ENCODE measurements at places on chromosomes 2 and 18.
A peak's percentile ranks its signal among the peaks of the same experiment; 100 is the strongest.

DNA sequence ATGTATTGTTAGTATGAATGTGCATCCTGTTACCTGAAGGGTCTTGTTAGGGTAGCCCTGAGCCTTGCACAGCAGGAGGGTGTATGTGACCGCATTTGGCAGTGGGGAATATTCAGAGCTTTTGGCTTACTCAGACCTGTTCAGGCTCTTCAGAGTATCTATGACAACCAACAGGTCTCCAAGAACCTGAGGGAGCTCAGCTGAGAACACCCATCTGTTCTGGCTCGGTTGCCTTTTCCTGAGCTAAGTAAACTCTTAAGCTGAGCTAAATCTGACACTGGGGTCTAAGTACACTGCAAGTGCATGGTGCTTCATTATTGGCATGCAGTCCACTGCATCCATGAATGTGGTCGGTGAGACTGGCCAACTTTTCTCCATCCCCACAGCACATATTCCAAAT lies 92.4 kb upstream of the CHST9 start:
- no peak for DNase-seq

DNA sequence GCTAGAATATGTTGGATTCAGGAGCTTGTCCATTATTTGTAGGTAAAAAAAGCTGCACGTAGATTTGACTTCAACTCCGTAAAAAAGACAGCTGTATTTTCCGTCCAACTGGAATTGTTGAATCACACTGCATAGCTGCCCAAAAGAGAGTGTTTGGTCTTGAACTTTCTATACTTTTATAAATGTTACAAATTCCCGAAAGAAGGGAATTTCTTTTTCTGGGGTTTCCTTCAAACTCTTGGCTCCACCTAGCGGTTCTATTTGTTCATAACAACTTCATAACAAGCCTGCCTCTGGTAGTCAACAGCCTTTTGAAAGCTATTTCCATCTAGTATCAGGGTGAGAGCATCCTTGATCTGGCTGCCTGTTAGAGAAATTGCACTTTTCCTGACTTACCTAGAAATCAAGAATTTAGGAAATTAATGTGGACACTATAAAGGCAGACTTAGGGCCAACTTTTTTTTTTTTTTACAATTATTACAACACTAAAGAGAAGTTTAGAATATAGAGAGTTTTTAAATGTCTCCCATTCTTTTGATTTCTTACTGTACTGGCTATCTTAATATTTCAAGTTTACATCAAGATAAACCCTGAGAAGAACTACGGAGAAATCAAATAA lies 48.1 kb downstream of the TMEM185B start:
- DNase-seq = peak; percentile 84

- DNase-seq = no peak
Observed at GRCh38 chr2:148888003-148888501, 13.0 kb downstream of the KIF5C start.

- no peak for DNase-seq
Observed at GRCh38 chr2:168585700-168586099, 129.6 kb downstream of the CERS6 start.

- DNase-seq = no peak
Observed at GRCh38 chr2:218952160-218952559, 7.3 kb upstream of the CDK5R2 start.

- DNase-seq = no peak
Observed at GRCh38 chr2:200861617-200862155, 2.8 kb downstream of the CLK1 start.

DNA sequence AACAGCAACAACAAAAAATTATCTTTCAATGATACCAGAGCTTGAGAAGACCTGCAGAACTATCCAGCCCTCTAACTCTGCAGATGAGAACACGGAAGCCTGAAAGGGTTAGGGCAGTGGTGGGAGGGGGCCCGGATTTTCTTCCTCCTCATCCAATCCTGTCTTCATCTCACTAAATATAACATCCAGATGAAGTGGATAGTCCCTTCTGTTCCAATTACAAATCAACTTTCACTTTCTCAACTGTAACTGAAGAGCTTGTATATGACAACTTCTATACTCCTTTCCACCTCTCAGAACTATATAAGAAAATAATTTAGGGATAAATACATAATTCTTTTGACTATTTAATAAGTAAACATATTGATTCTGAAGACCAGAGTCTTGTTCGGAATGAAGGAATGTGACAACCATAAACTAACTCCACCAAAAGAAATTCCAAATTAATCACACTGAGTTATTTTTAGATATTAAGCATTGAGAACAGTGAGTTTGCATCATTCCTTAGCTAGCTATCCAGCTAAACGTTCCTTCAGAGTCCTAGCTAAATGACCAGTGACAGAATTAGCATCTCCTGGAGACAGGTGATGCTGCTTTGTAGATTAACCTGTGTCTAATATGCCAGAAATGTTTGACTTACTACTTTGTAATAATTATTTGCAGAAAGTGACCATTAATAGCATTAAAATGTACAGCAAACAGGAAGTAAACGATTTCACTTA lies 32.7 kb downstream of the SFT2D3 start:
- no peak for DNase-seq

- DNase-seq = no peak
Observed at GRCh38 chr2:217623281-217623912, 379.4 kb downstream of the TNS1 start.

DNA sequence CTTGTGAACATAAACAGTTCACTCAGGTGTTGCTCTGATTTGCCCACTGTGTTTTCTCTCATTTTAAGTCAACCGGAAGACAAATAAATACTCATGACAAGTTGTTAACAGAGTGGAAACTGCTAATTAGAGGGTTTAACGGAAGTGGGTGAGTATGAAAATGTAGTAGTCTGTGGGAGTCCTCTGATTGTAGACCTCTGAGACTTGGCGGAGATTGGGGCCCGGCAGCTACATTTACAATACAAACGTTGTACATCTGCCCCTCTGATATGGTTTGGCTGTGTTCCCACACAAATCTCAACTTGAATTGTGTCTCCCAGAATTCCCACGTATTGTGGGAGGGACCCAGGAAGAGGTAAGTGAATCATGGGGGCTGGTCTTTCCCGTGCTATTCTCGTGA lies 107.3 kb upstream of the FAM98A start:
- DNase-seq = no peak

GRCh38 chr2:100902817-100903405 lies 83.0 kb downstream of the NPAS2 start:
- DNase-seq = peak; percentile 97

DNA sequence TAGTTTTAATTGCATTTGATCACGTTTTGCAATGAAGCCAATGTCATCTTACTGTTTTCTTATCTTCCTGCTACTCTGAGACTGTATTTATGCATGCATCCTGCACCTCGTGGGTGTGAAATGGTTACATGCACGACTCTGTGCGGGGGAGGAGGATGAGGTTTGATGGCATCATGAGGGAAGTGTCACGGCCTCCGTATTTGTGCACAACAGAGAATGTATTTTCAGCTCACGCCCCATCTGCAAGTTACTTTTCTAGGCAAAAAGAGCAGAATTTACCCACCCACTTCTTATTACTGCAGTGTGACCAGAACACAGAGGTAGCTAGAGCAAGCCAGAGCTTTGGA lies 145.1 kb downstream of the TDRD15 start:
- DNase-seq = no peak

DNA sequence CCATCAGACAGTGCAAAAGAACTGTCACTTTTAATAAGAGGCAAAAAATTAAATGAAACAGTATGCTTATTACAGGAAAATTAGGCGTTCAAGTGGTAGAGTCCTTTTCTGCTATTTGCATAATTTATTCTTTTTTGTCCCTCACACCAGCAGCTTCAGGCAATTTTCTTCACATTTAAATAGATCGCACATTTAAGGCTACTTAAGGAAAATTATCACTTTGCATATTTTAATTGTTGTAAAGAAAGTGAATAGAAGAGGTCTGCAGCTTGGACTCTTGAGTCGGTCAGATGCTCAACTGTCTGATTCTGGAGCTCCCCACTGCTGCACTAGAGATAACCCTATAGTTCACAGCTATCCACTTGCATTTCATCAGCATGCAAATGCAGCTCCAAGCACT lies 141.3 kb downstream of the FIGN start:
- no peak for DNase-seq

- no peak for DNase-seq
Observed at GRCh38 chr18:55323051-55323994, 264.7 kb downstream of the TCF4 start.

DNA sequence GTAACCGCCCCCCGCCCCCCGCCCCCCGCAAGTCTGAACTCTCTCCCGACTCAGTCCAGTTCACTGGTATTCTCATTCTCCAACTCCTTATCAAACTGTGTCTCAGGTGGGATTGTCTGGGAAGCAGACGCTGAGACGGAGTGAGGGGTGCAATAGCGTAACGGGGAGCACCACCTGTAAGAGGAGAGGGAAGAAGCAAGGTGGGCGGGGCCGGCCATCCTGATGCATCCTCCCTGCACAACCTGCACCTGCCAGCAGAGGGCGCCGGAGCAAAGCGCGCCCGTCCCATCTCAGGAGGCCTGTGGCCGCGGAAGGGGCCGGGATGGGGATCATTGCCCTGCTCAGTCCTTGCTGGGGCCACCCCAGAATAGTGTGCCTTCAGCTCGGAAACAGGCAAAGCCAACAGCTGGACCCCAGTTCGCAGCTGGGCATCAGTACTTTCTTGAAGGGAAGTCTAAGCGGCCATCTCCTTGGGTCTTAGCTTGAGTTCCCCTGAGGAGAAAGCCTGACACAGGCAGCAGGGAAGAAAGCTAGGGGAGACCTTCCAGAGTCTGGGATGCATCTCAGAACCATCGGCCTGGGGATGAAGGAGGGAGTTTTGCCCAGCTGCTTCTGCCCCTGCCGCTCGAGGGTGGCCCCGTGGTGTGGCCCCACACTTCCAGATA lies 208.0 kb downstream of the TFCP2L1 start:
- peak; percentile 81 for DNase-seq

DNA sequence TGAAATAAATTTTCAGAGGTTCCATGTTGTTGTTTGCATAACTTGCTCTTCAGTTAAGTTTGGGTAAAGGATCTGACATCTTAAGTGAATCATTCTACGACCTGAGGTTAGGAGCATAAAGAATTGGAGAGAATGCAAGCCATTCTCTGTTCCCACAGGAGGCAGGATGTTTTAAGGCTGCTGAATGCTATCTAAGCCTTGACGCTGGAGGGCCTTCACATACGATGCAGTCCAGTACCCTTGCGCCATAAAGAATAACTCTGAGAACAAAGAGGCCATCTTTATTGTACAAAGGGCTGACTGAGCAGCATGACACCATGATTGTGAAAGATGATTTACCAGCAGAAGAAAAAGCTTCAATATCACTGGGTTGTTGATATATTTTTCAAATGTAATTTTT lies 198.4 kb downstream of the NYAP2 start:
- DNase-seq = no peak

GRCh38 chr2:152559008-152559407 lies 158.3 kb downstream of the PRPF40A start:
- DNase-seq = no peak

DNA sequence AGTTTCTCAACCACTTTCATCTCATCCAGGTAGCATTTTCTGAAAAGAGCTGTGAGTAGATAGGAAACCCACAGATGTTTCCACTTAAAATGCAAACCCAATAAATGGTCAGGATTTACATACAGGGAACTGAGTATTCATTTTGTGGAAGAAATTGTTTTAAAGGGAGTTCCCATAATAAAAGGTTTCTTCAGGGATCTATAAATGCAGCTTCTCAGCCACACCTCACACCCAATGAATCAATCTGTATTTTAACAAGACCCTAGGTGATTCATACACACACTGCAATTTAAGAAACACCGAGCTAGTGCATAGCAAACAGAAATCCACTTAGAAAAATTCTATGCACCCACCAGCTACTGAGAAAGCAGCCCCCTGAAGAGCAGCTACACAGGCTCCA lies 140.1 kb upstream of the ACAA2 start:
- DNase-seq = no peak

- DNase-seq = peak; percentile 93
Observed at GRCh38 chr2:173210270-173211196, 134.9 kb downstream of the MAP3K20 start.

DNA sequence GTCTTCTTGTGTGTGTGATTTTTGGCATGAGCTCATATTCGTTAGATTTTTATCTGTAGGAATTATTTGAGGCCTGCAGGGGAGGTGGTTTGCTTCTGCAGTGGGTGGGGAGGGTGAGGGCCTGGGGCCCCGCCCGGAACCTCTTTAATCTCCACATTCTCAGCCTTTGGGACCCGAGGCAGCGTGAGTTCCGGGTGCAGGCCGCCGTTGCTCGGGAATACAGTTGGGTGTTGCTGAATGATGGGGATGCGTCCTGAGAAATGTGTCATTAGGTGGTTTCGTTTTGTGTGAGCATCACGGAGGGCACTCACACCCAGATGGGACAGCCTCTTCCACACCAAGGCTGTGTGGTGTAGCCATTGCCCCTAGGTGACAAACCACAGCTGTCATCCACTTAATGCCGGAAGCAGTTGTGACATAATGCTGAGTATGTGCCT lies 13.7 kb upstream of the GAL3ST2 start:
- DNase-seq = peak; percentile 48

DNA sequence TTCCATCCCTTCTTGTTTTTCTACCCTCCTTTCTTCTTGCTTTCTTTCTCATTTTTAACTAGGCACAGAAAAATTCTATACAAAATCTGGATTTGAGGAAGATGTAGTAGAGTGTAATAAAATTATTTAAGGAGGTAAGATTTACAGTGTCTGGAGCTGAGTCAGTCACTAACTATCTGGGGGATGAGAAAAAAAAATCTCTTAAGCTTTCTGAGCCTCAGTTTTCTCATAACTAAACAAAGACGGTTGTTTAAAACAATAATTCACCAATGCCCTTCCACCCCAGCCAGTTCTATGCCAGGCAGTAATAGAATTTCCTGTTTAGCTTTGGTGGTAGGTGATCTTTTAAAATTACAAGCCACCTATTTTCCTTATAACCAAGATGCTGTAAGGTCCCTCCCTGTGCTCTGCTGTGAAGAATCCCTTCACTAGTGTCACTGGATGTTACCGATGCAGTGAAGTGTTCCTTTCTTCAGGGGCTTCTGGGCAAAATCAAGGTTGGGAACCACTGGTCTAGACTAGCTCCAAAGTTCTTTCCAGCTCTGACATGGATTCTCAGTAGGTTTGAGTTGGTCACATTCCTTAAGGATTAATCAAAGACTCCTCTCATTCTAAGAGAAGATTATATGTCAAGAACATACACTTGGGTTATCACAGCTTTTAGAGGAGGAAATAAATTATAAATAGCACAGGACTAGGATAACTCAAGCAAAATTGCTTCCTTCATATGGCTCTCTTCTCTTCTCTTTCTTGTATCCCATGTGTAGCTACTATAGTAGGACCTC lies 289.0 kb downstream of the CDH2 start:
- DNase-seq = peak; percentile 46

GRCh38 chr18:29749704-29750103 lies 1292.8 kb downstream of the DSC3 start:
- DNase-seq = peak; percentile 32

- no peak for DNase-seq
Observed at GRCh38 chr2:28594000-28594331, 98.1 kb downstream of the PLB1 start.
